HL-60 (cell line): ENCODE measurements at places on chromosomes 6 and 20.
A peak's percentile ranks its signal among the peaks of the same experiment; 100 is the strongest.

DNA sequence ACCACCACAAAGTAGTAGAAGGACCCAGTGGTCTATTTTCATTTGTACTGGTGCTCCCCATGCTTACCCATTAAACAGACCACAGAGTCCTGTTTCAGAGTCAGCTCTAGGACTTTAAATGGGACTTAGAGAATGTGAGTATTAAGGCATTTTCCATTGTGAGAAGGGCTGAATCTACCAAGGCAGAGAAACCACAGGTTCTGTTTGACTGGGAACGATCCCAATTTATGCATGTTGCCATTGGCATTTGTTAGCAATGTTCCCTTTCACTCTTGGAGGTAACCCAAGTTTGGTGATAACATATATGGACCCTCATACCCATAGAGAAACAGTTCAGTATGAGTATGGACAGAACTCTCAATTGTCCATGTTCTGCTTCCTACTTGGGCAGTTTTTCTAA lies 672.8 kb downstream of the KIF16B start:
- no peak for DNase-seq

GRCh38 chr6:79261666-79262065 lies 27.2 kb upstream of the HMGN3 start:
- no peak for DNase-seq

DNA sequence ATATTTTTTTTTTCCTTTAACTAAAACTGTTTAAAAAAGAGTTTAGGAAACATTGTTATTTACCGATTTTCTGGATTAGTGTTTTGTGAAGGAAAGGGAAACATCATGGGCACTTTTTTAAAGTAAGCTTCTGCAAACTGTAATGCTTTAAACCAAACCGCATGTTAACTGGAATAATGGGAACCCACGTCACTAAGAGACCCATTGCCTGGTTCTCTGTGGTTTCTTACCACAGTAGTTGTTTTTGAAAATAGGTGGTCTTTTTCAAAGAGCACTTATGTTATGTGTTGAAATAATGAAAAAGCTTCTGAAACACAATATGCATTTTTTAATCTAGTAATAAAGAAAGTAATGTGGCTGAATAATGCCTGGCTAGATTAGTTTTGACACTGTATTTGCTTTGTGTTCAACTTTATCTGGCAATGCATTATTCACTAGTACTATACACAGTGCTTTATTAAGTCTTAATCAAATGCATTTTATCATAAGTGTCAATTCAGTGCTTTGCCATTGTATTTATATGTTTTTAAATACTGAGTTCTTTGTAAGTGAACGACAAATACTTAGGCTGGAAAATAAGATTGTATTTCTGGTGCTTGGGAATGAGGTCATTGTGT lies 754.1 kb upstream of the FLRT3 start:
- no peak for DNase-seq

- no peak for DNase-seq
Observed at GRCh38 chr20:19223640-19224039, 11.2 kb downstream of the SLC24A3 start.

GRCh38 chr6:73782911-73783310 lies 86.9 kb downstream of the CD109 start:
- DNase-seq = no peak

DNA sequence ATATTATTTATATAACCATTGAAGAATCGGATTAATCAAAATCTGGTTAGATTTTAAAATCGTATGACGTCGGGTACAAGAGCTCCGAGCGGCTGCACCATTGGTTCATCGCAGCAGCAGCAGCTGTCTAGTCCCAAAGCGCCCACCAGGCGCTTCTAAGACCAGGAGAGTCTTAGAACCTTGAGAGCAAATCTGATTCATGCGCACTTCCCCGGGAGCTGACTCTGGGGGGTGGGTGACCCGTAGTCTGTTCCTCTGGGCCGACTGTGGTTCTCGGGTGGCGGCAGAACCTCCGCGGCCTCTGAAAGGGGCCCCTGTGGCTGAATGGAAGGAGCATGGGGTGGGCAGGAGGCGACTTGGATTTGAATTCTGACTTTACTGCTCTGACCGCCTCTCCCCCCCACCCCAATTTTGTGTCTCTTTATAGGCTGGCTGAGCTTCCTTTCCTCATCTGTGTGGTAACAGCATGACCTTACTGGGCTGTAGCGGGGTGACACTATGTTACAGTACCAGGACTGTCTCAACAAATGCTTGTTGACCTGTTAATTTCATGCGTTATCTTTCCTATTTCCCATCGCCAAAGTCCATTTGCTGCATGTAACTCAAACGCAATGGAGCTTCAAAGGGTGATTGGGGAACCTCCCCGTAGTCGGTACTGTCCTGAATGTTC lies 119.7 kb downstream of the RTN4IP1 start:
- DNase-seq = no peak

GRCh38 chr6:165052561-165053480 lies 256.6 kb downstream of the C6orf118 start:
- DNase-seq = no peak

DNA sequence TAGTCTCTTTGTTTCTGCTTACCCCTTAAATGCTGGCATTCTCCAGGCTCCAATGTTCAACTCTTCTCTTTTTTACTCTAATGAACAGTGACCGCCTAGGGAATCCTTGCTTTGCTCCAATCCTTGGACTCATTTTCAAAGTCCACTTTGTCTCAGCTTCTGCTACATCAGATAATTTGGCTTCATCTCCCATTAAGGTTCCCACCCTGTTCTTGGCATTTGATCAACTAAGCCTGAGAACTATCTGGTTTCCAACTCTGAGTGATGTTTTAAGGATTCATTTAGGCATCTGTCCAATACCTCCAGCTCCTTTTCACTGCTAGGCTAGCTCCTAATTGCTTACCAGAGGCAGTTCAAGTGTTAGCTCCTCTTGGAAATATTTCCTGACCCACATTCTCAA lies 64.9 kb downstream of the ME1 start:
- no peak for DNase-seq

GRCh38 chr6:26532699-26533531 lies 5.3 kb upstream of the HMGN4 start:
- DNase-seq = peak; percentile 75

DNA sequence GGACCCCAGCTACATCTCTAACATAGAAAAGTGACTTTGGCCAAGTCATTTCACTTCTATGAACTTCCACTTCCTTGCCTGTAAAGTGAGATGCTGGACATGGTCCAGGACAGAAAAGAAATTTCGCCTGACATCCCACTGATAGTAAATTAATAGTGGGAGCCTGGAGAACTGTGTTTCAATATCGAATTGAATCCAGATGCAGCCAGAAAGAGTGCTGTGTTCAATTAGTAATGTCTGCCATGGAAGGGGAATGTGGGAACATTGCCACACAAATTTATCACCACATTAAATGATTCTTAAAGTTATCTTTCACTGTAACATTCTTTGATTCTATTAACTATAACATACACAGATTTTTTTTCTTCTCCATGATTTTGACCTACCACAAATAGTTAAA lies 255.0 kb downstream of the HACE1 start:
- no peak for DNase-seq

- no peak for DNase-seq
Observed at GRCh38 chr20:9068233-9068801, 570 bp upstream of the PLCB4 start.

GRCh38 chr6:37174515-37175331 lies 4.8 kb downstream of the PIM1 start:
- DNase-seq = no peak

DNA sequence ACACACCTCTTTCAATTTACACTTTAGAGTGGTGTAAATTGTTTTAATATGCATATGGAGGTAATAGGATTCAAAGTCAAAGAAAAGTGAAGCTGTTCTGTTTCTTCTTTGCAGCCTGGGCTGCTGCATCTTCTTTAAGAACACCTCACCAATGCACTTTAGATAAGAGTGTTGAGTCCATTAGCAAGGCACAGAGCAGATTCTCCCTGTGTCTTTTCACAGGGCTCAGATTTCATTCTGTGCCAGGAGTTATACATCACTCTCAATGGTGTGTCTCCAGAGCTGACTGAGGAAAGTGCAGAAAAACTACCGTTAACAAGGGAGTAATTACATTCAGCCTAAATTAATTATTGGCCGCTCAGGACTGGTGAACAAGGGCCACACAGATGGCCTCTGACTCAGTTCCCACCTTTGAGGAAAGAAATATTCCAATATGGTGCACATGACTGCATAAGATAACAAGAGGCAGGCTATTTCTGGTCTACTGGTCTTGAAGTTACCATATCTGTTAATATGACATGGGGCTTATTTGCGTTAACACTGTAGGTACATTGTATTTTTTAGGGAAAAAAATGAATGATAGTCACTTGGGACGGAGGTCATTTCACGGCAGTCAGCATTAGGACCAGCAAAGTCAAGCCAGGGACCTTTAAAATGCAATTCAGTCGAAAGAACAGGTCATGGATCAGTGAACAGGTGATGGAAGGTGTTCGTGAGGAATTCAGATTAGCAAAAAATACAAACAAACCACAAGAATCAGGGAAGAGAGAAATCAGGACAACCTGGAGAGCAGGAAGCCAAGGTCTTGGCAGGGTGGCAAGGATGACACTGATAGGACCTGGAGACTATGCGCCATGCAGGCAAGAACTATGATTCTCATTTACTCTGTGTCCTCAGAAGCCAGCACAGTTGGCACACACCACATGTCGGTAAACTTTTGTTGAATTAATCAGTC lies 203.7 kb downstream of the TBX18 start:
- no peak for DNase-seq

DNA sequence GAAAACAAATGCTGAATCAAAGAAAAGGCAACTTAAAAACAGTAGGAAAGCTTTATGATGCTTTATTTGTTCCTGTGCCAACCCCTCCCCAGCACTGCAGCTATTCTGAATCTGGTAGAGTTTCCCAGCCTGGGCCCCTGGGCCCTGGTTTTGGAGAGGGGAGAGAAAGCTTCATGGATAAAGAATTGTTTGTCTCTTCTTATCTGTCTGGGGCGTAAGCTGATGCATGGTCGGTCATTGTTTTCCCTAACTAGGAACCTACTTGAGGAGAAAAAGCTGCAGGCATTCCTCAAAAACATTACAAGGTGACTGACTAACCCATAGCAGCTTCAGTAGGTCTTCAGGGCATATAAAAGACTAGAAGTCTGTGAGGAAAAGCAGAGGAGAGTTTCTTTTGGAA lies 758.1 kb upstream of the EPHA7 start:
- DNase-seq = no peak

DNA sequence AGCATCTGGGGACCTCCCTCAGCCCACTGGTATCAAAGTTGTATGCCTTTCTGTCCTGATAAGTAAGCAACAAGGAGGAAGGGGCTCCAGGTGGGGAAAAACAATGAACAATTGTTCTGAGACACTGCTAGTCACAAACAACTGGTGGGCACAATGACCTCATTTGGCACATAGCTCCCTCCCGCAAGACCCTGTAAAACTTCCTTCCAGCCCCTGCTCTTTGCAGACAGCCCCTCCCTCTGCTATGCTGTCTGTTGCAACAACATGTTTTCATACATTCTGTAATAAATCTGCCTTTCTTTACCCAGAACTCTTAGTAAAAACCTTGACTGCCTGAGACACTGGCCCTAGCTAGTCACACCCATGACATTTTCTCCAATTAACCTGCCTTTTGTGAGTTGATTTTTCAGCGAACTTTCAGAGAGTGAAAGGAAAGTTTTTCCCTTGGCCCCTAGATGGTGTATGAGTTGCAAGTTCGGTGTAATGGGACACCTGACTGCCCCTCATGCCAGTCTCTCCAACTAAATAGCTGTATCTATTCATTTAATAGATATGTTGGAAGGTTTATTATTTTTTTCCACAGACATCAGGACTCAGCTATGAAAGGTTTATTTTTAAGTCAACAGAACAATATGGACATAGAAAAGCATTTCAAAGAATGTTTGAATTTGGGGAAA lies 142.3 kb upstream of the SLC22A16 start:
- DNase-seq = no peak

DNA sequence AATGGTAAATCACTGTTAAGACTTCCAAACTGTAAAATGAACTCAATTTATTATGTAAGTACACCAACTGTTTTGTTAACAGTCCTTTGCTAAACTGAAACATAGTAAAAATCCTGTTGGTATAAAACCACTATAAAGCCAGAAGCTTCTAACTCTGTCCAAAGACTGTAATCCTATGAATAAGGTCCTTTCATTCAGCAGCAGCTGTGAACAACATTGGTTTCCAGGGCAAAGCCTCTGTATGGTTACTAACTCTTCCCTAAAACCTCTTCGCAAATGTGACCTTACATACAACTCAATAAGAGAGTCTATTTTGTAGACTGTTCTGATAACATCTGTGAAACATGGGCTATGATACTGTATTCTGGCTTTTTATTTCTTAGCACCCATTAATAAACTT lies 40.1 kb downstream of the NUP153 start:
- DNase-seq = no peak

GRCh38 chr6:163741743-163742363 lies 327.3 kb downstream of the QKI start:
- no peak for DNase-seq

GRCh38 chr20:62232194-62232593 lies 6.1 kb upstream of the OSBPL2 start:
- DNase-seq = no peak

DNA sequence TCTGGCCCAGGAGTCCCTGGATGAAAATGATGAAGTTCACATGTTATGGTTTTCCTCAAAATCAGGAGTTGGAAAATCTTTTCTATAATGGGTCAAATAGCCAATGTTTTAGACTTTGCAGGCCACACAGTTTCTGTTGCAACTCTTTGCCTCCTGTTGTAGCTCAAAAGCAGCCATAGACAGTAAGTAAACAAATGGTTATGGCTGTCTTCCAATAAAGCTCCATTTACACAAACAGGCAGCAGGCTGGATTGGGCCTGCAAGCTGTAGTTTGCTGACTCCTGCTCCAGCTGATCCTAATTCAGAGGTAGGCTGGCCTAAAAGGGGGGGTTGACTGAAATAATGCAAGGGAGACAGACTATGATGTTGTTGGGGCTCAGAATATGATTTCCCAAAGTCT lies 33.0 kb downstream of the METTL24 start:
- no peak for DNase-seq

DNA sequence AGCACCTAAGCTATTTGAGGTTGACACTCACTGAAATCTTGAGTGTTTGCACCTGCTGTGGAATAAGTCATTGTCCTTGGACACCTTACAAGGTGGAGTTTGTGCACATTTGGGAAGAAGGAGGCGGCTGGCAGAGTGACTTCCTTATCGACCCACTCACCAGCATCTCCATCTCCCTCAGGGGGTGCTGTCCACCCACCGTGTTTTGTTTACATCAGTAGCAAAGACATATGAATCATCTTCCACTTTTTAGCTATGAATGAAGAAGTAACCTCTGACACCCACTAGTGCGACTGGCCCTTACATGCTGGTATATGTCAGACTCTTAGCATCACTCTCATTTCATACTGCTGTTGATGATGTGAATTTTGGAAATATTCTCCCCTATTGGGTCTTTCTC lies 119.5 kb upstream of the SGK1 start:
- no peak for DNase-seq

GRCh38 chr6:18601516-18602020 lies 214.4 kb downstream of the RNF144B start:
- no peak for DNase-seq

GRCh38 chr6:145705561-145705960 lies 29.8 kb downstream of the EPM2A start:
- DNase-seq = peak; percentile 63

GRCh38 chr6:1136415-1136774 lies 175.5 kb upstream of the FOXQ1 start:
- DNase-seq = no peak
